ENCODE measurements at places on chromosomes 5 and 9.
A peak's percentile ranks its signal among the peaks of the same experiment; 100 is the strongest.

GRCh38 chr5:176979669-176980068, 26.9 kb downstream of the UIMC1 start:
- DNase-seq: no peak

DNA sequence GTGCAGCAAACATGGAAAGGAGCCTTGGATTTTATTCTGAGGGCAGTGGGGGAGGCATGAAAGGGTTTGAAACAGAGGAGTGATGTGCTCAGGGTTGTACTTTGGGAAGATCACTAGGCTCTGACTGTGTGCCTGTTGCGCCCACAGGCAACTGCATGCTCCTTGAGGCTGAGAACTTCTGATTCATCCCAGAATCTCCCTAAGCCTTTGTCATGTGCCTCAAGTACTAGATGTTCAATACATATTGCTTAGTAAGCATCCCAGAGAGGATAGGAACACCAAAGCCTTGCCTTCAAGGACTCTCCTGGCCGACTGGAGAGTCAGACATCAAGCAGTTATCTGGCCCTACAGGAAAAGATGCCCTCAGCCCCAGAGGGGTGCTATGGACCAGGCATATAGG, 54.1 kb downstream of the ARHGEF37 start:
- no peak for DNase-seq

- no peak for DNase-seq
Measured at GRCh38 chr5:137735555-137736284, at the start of gene KLHL3. KLHL3 (minus strand) TSS chr5:137736089; CDS start chr5:137735646, 443 bp downstream.

DNA sequence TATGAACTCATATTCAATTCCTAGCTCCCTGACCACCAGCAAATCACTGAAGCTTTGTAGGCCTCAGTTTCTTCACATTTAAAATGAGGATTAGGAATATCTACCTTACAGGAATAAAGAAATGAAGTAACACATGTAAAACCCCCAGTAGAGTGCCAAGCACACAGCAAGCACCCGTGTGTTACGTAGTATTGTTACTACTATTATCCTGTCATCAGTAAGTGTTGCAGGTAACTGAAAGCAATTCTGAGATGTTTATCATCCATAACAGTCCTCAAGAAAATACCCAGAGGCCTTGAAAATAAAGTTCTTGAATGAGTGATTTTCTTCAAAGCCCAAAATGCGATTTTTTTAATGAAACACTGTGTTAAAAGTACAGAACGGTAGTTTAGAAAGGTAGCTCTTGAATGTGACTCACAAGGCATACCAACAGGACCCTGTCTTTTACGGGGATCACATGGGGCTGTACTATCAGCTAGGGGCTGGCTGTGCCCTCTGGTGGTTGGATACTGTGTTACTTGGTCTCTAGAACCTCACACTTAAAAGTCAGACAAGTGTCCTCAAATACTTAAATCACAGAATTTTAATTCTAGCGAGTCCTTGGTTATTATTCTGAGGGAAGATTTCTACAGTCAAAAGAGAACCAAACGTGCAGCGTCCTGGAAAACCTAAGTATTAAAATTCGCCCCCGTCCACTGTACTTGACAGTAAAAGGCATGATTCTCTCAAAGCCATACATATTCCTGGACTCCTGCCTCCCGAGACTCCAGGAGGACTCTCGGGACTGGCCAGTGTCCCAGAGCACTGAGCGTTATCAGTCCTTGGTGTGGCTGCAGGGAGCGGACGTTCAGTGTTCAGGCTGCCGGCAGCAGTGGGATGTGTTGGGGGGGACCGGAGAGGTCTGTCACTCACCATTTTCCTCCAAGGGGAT, 725 bp downstream of the NDUFB6 start:
- DNase-seq: peak; percentile 38

DNA sequence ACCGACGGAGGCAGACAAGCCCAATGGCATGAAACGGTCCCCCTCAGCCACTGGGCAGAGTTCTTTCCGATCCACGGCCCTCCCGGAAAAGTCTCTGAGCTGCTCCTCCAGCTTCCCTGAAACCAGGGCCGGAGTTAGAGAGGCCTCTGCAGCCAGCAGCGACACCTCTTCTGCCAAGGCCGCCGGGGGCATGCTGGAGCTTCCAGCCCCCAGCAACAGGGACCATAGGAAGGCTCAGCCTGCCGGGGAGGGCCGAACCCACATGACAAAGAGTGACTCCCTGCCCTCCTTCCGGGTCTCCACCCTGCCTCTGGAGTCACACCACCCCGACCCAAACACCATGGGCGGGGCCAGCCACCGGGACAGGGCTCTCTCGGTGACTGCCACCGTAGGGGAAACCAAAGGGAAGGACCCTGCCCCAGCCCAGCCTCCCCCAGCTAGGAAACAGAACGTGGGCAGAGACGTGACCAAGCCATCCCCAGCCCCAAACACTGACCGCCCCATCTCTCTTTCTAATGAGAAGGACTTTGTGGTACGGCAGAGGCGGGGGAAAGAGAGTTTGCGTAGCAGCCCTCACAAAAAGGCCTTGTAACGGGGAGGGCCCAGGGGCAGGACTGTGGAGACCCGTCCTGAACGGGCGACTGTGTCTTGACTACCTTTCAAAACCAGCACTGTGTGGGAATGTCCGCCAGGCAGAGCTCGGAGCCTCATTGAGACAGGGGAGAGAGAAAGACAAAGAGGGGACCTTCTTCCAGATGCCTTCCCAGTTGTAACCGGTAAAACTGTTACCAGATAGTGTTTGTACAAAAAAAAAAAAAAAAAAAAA, 29.9 kb downstream of the CD180 start:
- no peak for DNase-seq

- no peak for DNase-seq
Measured at GRCh38 chr5:166716856-166717492, 1574.5 kb upstream of the WWC1 start.

DNA sequence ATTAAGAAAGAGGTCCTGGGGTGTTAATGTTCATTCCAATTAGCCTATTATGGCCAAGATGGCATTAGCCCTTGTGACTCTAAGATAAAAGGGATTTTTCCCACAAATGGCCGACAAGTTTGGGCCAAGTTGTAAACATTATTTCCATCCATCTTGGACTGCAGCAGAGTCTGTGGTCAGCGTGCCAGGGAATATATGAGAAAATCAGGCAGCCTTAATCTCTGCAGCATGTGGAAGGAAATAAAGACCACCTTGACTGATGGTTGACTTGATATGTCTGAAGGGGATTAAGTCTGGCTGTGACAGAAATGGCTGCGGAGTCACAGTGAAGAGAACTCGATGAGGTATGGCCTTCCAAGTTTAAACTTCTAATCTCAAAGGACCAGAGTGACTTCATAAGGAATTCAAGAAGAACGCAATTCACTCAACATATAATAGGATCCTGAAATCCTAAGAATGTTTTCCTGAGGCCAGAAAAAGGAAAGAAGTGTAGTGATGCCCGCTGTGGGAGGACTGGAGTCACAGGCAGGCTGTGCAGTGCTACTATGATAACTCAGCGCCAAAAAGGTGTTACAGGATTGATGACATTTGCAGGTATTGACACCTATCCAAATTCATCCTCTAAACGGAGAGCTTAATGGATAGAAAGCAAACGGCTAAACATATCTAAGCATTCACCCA, 287.1 kb downstream of the SEC61B start:
- DNase-seq: no peak

- DNase-seq: no peak
Measured at GRCh38 chr5:99674101-99674500, 745.3 kb upstream of the CHD1 start.

DNA sequence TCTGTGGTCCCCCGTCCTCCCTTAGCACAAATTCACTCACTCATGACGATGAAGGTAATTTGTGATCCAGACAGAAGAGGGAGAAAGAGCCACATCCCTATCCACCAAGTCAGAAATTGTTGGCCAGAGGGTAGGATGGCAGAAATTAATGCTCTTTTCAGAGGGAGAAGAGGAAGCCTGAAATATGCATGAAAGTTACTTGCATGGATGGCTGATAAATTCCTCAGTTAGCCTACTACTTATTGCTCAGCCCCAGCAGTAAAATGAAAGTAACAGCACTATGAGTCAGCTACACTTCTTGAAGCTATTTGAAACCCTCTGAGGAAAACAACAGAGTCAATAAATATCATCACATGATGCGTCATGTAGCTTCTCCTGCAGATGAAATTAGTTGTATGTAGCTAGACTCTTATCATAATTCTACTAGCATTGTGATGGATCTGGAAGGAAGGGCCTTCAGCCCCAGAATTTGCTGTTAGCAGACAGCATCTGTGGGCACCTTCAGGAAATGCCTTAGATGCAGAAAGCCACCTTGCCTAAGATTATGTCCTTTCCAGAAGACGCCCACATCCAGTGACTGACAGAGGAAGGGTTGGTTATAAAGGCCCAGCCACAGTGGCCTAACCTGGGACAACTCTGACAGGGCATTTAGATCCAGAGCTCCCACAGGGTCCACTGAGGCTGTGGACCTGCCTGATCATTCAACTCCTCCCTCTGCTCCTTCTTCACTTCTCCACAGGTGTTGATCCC, 81.2 kb upstream of the CCDC112 start:
- peak; percentile 85 for DNase-seq

DNA sequence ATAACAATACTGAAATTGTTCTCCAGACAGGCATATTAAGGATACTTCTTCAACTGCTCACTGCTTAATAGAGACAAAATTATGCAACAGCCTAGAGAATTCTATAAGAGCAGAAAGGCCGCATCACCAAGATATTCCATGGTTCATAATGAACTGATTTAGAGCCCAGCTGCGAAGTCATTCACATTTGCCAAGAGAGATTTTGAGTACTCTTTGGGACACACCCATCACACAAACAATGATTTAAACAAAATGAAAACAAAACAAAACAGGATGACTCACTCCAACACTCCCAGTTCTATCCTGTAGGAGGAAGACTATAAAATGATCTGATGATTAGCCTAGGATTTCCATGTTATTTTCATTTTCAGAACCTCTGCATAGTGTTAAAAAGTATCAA, 145.7 kb upstream of the GNA14 start:
- DNase-seq: peak; percentile 32

- no peak for DNase-seq
Measured at GRCh38 chr9:18910916-18911315, 122.1 kb downstream of the SAXO1 start.

DNA sequence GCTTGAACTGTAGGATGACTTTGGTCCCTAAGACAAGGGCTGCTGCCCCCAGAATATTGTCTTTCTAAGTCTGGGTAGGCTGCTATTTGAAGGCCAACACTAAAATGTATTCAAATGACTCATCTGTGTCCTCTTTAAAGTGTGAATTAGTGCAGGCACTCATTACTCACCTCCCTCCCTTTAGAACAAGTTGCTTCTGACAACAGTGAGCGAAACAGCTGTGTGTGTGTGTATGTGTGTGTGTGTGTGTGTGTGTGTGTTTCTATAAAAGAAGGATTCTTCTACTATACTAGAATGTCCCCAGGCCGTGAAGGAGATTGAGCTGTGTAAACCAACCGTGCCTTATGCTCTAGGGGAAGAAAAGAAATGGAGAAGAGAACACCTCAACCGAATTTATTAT, 1337.2 kb downstream of the PTPRD start:
- no peak for DNase-seq

DNA sequence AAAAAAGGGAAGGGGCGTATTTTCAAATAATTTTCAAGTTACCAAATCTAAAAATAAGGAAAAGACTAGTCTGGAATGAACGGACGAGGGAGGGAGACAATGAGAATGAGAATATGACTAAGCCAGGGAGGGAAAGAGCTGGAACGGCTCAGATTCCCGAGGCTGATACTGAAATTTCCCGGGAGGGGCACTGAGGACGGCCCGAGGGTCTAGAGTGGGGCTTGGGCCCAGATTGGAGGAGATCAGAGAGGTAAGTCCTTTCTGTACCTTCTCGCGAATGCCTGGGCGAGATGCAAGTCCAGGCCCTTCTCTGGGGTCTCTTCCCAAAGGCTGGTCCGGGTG, 3.4 kb upstream of the CCIN start:
- DNase-seq: no peak

- DNase-seq: no peak
Measured at GRCh38 chr9:88874391-88874790, 116.9 kb upstream of the S1PR3 start.

GRCh38 chr5:136242611-136243010, 49.6 kb upstream of the SMIM32 start:
- DNase-seq: no peak

DNA sequence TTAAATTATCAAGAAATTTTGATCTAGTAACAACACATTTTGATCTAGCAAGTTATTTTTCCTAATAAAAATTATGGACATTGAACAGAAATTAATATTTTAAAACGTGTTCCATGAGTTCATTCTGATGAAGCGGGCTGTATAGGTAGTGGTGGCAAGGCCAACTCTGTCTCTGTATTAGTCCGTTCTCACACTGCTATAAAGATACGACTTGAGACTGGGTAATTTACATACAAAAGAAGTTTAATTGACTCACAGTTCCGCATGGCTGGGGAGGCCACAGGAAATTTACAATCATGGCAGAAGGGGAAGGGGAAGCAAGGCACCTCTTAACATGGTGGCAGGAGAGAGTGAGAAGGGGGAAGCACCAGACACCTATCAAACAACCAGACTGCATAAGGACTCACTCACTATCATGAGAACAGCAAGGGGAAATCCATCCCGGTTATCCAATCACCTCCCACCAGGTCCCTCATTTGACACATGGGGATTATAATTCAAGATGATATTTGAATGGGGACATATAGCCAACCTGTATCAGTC, 61.2 kb downstream of the TMEM232 start:
- DNase-seq: no peak

DNA sequence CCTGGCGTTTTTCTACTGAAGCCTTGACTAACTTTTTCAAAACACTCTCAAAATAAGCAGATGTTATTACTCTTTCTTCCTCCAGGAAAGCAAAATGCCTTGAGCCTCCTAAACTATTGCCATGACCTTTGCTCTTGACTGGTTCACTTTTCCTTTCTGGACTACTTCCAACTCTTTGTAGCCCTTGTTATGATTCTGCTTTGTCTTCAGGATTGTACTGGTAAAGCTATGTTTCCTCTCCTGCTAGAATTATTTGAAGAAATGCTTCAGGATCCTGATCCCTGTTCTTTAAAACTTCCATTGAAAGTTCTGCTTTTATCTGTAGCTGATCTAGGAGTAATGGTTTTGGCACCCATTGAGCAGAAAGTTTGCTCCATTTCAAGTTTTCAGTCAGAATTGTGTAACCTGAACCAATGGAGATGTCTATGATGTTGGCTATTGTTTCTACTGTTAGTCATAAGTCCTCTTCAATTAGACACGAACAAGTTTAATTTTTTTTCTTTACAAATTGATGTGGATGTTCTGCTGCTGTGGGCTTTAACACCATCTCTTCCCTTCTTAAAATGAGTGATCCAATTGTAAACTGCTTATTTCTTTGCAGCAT, 1356.4 kb downstream of the EFNA5 start:
- peak; percentile 42 for DNase-seq

All from skeletal muscle cell (primary cell).